Mesothelial cell of epicardium (in vitro differentiated cells): ENCODE measurements at places on chromosomes 11 and 22. TPM values are rescaled to one million over a fixed set of nuclear protein-coding genes. Genes with fewer than 3 reads are reported as not detected.

The SLC25A17 gene
- 30.1 to 31.1 TPM (median 30.6 TPM) in 3 replicates for total RNA-seq

The CRYBB3 gene
- 0.27 to 0.54 TPM (median 0.31 TPM) in 3 replicates for total RNA-seq

The HOATZ gene
- not detected in 3 replicates for total RNA-seq

The TMEM191C gene
- total RNA-seq, result 2.0 to 4.4 TPM (median 4.2 TPM) in 3 replicates

The OR1S2 gene
- total RNA-seq, result not detected in 3 replicates

The TPBGL gene
- 0.07 to 0.11 TPM (median 0.11 TPM) in 3 replicates for total RNA-seq

The KLHDC7B gene
- 0.07 to 0.11 TPM (median 0.09 TPM) in 3 replicates for total RNA-seq

The BEST1 gene
- total RNA-seq, result 0.64 to 1.1 TPM (median 0.90 TPM) in 3 replicates

The LMNTD2 gene
- total RNA-seq, result 16.5 to 17.4 TPM (median 16.6 TPM) in 3 replicates

GRCh38 chr11:77212314-77213007 is 84.4 kb downstream of the MYO7A start:
- DNase-seq, result no peak
- no peaks in the 10 kb centered on the region for H3K36me3 ChIP-seq
- H3K27me3 ChIP-seq, result peaks cover 2% of the 10 kb centered on the region
- H3K4me3 ChIP-seq, result no peak overlapping the region

DNA sequence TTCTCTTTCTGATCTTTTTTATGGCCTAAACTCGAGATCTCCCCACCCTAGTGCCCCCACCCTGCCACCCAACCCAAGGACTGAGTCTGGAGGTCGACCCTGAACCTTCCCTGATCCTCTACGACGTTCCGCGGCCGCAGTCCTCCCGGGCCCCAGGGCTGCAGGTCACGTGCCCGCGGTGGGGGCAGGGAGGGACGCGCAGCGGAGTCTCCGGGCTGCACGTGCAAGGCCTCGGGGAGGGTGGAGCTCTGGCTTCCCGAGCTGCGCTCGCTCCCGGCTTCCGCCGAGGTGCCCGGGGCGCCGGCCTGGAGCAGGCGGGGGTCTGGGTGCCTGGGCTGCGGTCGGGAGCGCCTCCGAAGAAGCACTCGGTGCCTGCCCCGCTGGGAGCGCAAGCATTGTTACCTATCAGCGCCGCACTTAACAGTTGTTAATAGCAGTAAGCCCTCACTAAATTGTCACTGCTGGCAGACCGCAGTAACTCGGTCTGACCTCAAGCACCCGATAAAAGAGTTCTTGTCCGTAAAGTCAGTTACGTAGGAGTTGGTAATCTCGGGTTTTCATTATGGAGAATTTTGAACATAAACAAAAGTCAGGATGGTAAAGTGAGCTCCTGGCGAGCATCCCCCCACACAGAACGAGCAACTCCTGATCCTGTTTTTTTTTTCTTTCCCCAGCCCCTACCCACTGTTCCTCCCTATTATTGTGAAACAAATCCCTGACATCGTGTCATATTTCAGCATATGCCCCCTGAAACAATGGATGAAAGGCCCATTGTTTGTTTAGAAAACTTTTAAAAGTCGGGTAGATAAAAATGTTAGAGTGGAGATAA is 69.7 kb upstream of the EP300 start:
- peaks cover 21% of the 10 kb centered on the region for H3K4me1 ChIP-seq
- peaks cover 3% of the 10 kb centered on the region for H3K36me3 ChIP-seq
- peak overlapping the region; percentile 71 for H3K4me3 ChIP-seq
- no peaks in the 10 kb centered on the region for H3K27me3 ChIP-seq
- H3K27ac ChIP-seq, result peak overlapping the region; percentile 97

DNA sequence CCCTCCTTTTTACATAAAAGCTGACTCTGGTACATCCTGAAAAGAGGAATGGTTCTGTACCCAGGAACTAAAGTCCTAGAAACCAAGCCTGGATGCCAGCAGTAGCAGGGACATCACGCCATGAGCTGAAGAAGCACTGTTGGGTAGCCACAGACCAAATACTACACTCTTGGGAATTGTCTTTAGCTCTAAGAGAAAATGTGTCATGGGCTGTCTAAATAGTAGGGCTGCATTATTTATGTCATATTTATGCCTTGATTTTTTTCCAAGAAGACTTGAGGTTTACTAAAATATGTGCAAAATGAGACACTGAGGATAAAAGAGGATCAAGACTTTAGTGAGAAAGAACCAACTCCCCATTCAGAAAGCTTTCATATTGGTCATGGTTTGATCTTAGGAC is 213.6 kb downstream of the RAB38 start:
- H3K27ac ChIP-seq, result no peak overlapping the region
- no peak overlapping the region for H3K4me3 ChIP-seq
- no peak for DNase-seq

- H3K4me3 ChIP-seq, result no peak overlapping the region
- H3K36me3 ChIP-seq, result no peaks in the 10 kb centered on the region
- peaks cover 36% of the 10 kb centered on the region for H3K4me1 ChIP-seq
- no peak for DNase-seq
- H3K27me3 ChIP-seq, result peaks cover 7% of the 10 kb centered on the region
- peak overlapping the region; percentile 78 for H3K27ac ChIP-seq
Observed at GRCh38 chr11:563812-564578, 3.2 kb downstream of the RASSF7 start.

- DNase-seq, result no peak
- no peaks in the 10 kb centered on the region for H3K36me3 ChIP-seq
- peaks cover 4% of the 10 kb centered on the region for H3K27me3 ChIP-seq
- H3K4me1 ChIP-seq, result peaks cover 34% of the 10 kb centered on the region
Observed at GRCh38 chr11:35531246-35531645, 5.8 kb upstream of the PAMR1 start.

DNA sequence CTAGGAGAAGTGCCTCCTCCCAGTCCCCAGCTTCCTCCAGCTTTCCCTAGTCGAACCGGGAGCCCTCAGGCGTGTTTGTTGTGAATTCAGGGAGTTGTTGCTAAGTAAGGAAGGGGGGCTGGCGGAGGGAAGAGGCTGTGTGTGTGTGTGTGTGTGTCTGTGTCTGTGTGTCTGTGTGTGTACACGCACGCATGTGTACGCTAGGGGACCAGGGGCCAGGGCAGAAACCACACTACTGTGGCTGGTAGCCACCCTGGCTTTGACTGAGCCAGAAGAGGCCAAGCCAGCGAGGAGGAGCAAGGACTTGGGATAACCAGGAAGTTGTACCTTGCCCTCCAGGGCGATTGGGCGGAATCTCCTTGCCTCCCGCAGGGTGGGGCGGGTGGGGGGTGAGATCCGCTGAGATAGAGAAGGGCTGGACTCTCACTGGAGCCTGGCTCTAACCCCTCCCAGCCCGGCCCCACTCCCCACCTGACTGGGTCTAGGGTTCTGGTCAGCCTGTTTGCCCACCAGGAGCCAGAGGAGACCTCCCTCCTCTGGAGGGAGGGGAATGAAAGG is 7.5 kb downstream of the BCL9L start:
- peak; percentile 63 for DNase-seq
- H3K27ac ChIP-seq, result peak overlapping the region; percentile 98
- peaks cover 88% of the 10 kb centered on the region for H3K4me1 ChIP-seq

- H3K4me3 ChIP-seq, result no peak overlapping the region
- H3K36me3 ChIP-seq, result no peaks in the 10 kb centered on the region
- no peak overlapping the region for H3K27ac ChIP-seq
- H3K27me3 ChIP-seq, result peaks cover 6% of the 10 kb centered on the region
- H3K4me1 ChIP-seq, result peaks cover 11% of the 10 kb centered on the region
Observed at GRCh38 chr11:15645201-15645600, 530.5 kb downstream of the INSC start.

DNA sequence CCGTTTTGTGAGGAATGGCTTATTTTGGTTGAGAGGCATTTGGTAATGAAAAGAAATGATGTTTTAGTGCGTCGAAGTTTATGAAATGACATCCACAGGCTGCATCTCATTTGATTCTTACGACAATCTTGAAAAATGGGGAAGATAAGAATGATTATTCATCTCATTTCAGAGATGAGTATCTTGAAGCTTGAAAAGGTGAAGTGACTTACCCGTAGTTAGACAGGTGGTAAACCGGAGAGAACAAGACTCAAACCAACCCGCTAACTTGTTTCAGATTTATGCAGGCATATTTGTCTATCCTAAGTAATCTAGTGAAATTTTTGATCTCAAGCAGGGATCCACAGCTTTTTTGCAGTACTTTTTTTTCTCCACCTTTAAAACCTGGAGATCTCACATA is 9.1 kb upstream of the SORL1-AS1 start:
- DNase-seq, result no peak
- no peaks in the 10 kb centered on the region for H3K27me3 ChIP-seq
- H3K27ac ChIP-seq, result peak overlapping the region; percentile 47
- H3K36me3 ChIP-seq, result no peaks in the 10 kb centered on the region
- peaks cover 56% of the 10 kb centered on the region for H3K4me1 ChIP-seq
- H3K4me3 ChIP-seq, result no peak overlapping the region

DNA sequence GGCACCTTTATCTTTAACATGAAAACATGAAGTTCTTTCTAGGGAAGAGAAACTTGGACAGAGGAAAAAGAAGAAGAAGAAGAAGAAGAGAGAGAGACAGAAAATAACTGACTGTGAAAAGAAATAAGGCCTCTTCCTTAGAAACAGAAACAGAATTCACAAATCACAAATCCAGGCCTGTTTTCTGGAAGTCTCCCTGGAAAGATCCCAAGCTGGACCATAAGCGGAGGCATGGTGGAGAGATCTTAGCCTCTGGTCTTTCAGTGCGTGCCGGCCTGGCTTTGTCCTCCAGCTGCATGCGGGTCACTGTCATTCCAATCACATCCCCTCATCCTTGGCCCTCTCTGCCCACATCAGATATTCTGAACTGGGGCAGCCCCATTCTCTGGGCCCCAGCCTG is 6.9 kb downstream of the FXYD6 start:
- no peaks in the 10 kb centered on the region for H3K27me3 ChIP-seq
- peaks cover 59% of the 10 kb centered on the region for H3K4me1 ChIP-seq
- DNase-seq, result no peak

DNA sequence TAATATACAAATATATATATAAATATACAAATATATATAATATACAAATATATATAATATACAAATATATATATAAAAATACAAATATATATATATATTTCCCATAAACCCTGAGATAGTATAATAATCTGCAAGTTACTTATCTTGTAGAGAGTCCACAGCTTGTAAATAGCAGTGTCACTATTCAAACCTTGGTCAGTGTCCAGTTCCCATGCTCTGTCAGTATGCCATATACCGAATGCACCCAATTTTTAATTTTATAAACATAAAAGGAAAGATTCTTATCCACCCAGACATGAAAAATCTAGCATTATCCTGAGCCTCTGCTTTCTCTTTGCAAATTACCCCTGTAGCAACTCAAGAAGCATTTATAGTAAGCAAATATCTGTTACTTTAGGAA is 21.6 kb upstream of the CTSC start:
- no peaks in the 10 kb centered on the region for H3K36me3 ChIP-seq
- H3K27ac ChIP-seq, result no peak overlapping the region
- H3K4me1 ChIP-seq, result peaks cover 39% of the 10 kb centered on the region
- no peaks in the 10 kb centered on the region for H3K27me3 ChIP-seq
- no peak overlapping the region for H3K4me3 ChIP-seq
- no peak for DNase-seq

GRCh38 chr11:36147491-36147890 is 141.7 kb downstream of the COMMD9 start:
- H3K36me3 ChIP-seq, result peaks cover 5% of the 10 kb centered on the region
- H3K4me1 ChIP-seq, result peaks cover 29% of the 10 kb centered on the region
- no peaks in the 10 kb centered on the region for H3K27me3 ChIP-seq
- no peak for DNase-seq
- no peak overlapping the region for H3K27ac ChIP-seq

GRCh38 chr11:116421529-116422185 is 351.1 kb downstream of the BUD13 start:
- no peak overlapping the region for H3K27ac ChIP-seq
- peaks cover 49% of the 10 kb centered on the region for H3K27me3 ChIP-seq
- no peaks in the 10 kb centered on the region for H3K36me3 ChIP-seq
- no peak overlapping the region for H3K4me3 ChIP-seq
- H3K4me1 ChIP-seq, result peaks cover 3% of the 10 kb centered on the region

DNA sequence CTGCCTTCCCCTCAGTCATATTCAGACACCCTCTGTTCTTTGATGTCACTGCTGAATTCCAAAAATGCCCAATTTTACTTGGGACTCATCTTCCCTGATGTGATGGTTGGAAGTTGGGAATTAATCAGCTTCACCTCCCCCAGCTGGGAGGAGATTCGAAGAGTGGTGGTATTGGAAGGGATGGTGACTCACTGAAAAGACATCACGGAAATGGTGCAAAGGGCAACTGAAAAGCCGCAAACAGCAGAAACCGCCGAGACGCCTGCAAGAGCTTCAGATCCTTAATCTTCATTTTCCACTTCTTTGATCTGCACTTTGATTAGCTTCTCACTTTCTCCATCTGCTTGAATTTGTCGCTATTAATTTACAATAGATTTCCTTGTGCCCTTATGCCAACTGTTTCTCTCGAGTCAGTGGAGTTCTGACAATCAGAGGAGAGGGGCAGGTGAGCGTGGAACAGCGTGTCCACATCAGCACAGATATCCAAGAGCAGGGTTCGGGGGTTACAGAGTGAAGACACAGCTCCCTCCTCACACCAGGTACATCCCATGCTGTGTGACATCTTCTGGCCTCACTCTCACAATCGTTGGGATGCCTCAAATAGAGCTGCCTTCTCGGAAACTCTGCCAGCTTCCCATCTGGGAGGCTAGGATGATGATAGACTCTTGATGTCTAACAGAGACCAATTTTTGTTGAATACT is 325.4 kb downstream of the BRD1 start:
- peaks cover 3% of the 10 kb centered on the region for H3K27me3 ChIP-seq
- H3K27ac ChIP-seq, result no peak overlapping the region
- H3K4me3 ChIP-seq, result no peak overlapping the region
- H3K36me3 ChIP-seq, result no peaks in the 10 kb centered on the region

DNA sequence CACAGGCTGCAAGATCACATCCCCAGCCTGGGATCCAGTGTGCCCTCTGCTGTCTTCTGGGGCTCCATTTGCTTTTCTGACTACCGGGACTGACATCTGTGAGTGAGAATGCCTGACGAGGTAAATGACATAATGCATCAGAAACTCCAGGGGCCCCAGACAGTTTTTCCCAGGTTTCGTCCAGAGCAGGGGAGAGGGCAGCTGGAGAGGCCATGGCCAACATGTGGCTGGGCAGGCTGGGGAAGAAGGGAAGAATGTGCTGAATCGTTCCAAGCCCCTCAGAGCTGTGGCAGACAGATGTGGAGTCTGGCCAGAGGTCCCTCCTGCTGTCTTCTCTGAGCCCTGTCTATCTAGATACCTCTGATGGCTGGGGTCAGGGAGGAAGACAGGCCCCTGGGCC is 163.9 kb downstream of the TRIM29 start:
- no peaks in the 10 kb centered on the region for H3K27me3 ChIP-seq
- no peak overlapping the region for H3K27ac ChIP-seq
- peaks cover 9% of the 10 kb centered on the region for H3K4me1 ChIP-seq
- no peak overlapping the region for H3K4me3 ChIP-seq
- DNase-seq, result no peak

GRCh38 chr22:44807915-44808690 is 55.7 kb downstream of the ARHGAP8 start:
- no peak overlapping the region for H3K27ac ChIP-seq
- no peaks in the 10 kb centered on the region for H3K4me1 ChIP-seq
- H3K4me3 ChIP-seq, result no peak overlapping the region
- no peak for DNase-seq
- H3K27me3 ChIP-seq, result no peaks in the 10 kb centered on the region

- no peak overlapping the region for H3K4me3 ChIP-seq
- H3K27ac ChIP-seq, result no peak overlapping the region
- H3K36me3 ChIP-seq, result no peaks in the 10 kb centered on the region
- DNase-seq, result no peak
- peaks cover 1% of the 10 kb centered on the region for H3K27me3 ChIP-seq
Observed at GRCh38 chr22:27491888-27492287, 309.7 kb downstream of the MN1 start.
